Stimulated activated CD4-positive, alpha-beta T cell treated with anti-CD3 and anti-CD28 coated beads, Interleukin-4, amount 100 ng/mL, for 48 hours (primary cell): ENCODE measurements at places on chromosomes 7 and 10.

DNA sequence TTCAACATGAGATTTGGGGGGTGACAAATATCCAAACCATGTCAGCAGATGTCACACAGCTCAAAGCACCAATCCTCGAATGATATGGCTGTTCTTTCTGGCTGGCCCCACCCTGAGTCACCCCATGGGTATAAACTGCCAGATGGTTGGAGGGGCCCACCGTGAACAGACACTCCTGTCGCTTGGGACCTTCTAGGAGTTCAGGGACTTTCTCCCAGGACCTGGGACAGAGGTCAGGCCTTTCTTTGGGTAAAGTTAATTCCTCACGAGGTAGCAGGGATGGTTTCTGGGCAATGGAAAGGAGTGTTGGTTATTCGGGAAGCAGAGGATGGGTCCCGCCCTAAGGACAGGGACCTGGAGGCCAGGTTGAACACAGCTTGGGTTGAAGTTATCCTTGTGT, 262.0 kb downstream of the ACTR3B start:
- no peak for DNase-seq

DNA sequence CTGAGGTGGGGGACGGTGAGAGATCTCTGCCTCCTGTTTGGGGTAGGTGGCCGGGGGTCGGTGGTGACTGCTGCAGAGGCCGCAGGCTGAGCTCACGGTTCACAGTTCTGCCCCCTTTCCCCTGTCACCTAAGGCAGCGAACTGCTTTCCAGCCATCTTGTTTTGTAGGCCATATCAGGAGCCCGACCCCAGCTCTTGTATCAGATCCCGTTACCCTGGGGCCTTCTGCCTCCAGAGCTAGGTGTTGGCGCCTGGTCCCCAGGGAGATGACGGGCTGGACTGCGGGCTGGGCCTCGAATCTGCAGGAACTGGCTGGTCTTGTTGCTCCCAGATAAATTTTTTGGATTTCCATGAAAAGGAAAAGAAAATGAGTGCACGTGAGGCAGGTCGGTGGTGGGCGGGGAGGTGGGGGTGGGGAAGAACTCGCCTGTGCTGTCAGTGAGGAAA, 183.0 kb downstream of the DNAJB6 start:
- no peak for DNase-seq

DNA sequence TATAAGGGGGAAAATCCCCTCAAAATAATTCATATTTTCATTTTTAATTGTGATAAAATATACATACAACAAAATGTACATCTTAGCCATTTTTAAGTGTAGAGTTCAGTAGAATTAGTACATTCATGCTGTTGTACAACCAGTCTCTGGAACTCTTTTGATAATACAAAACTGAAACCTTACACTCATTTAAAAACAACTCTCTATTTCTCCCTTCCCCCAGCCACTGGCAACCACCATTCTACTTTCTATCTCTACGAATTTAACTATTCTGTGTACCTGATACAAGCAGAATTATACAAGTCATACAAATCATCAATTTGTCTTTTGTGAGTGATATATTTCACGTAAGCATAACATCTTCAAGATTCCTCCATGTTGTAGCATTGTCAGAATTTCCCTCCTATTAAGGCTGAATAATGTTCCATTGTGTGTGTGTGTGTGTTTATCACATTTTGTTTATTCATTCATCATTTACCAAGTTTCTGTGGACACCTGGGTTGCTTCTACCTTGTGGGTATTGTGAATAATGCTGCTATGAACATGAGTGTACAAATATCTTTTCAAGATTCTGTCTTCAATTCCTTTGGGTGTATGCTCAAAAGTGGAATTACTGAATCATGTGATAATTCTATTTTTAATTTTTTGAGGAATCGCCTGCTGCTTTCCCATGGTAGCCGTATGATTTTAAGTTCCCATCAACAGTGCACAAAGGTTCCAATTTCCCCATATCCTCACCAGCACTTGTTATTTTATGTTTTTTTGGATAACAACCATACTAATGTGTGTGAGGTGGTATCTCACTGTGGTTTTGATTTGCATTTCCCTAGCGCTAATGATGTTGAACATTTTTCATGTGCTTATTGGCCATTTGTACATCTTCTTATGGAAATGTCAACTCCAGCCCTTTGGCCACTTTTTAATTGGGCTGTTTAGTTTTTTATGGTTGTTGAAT, 4.7 kb upstream of the EBLN1 start:
- DNase-seq = no peak

GRCh38 chr7:129159539-129159938, 15.0 kb downstream of the TSPAN33 start:
- no peak for DNase-seq

DNA sequence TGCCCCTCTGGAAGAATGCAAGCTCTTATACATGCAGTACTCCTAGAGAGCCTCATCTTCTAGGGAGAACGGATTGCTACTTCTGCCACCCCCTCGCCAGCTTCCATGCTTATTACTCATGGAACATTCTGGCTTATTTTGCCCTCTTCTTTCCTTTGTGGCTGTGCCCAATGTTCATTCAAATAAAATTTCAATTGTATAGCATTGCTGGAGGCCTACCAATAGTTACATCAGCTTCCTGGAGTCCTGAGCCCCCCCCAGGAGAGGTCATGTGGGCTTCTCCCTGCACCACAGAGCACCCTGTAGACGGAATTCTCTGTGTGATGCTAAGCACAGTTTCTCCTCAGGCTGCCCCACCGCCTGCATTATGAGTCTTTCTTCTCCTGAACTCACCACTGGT, 1094.0 kb downstream of the KCNMA1 start:
- DNase-seq = no peak

DNA sequence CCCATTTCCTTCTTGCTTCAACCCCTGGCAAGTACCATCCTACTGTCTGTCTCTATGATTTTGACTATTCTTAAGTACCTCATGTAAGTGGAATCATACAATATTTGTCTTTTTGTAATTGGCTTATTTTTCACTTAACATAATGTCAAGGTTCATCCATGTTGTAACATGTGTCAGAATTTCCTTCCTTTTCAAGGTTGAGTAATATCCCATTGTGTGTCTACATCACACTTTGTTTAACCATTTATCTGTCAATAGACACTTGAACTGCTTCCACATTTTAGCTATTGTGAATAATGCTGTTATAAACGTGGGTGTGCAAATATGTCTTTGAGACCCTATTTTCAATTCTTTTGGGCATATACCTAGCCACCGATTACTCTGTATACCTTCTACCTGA, 14.0 kb upstream of the CDK14 start:
- DNase-seq = no peak

DNA sequence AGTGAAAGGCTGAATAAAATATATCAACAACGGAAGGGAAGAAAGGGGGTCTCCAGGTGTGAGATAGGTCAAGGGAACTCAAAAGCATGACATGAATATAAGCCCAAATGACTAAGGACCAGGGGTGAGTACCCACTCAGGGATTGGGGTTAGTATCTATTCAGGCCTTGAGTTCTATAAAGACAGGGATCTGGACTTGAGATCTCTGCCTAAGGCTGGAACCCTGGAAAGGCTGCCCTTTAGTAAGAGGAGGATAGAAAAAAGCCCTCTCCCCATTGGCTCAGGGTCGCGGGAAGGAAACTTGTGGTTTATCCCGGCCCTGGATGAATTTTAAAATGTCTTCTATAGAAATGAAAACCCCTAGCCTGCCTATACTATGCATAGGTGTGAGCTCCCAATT, 2.4 kb upstream of the ITPRIP start:
- no peak for DNase-seq

DNA sequence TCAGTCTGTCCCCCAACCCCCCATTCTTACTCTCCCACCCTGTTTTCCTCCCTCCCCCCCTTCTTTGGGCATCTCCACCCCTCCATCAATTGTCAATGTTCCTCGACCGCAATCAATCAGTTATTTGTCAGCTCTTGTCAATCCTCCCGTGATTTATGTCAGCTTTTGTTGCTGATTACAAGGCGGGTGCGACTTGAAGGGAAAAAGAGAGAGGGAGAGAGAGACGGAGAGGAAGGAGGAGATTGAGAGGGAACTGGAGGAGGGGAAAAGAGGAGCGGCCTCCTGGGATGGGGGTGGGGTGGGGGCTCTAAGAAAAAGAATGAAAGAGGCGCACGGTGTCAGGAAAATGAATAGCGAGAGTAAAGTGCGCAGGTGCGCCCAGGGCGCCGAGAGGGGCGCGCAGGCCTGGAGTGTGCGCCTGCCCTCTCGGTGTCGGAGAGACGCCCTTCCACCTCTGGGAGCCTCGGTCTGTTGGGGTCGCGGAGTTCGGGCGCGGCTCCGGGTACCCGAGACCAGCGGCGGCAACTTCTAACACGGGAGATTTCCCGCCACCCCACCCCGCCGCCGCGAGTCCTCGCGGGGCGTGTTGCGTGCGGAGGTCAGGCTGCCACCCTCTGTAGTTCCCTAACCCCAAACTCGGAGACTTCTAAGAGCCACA, 1.1 kb upstream of the ZNF503 start:
- DNase-seq = no peak

GRCh38 chr7:2571409-2571808, 12.6 kb downstream of the IQCE start:
- DNase-seq = no peak

GRCh38 chr10:129622736-129623135, 155.7 kb downstream of the MGMT start:
- no peak for DNase-seq

GRCh38 chr10:68800211-68800610, 27.1 kb upstream of the STOX1 start:
- no peak for DNase-seq

DNA sequence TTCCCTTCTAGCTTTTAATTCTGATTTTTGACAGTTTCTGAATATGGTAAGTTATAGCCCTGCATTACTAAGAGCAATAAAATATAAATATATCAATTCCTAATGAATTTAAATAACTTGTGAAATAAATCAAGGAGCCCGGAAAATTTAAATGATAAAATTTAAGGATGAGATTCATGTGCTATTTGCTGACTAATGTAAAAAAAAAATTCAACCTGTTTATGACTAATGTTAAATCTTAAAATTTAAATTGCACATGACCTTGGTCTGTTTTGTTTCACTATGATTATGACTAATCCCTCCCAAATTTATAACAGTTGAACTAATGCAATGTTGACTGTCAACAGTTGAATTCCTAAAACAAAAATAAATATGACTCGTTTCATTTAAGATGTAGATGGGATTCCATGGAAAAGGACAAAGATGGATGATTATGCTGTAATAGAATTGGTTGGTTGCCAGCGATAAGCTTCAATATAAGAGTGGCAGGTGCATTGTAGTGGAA, 419.9 kb downstream of the NRG3 start:
- DNase-seq = no peak

GRCh38 chr10:4058514-4059029, 273.6 kb upstream of the KLF6 start:
- no peak for DNase-seq

GRCh38 chr10:98041352-98042043, 11.1 kb upstream of the CRTAC1 start:
- DNase-seq = peak; percentile 23

GRCh38 chr10:122348935-122349361, 25.6 kb upstream of the PLEKHA1 start:
- DNase-seq = no peak

GRCh38 chr7:156466272-156466671, 174.3 kb upstream of the RNF32 start:
- DNase-seq = no peak

GRCh38 chr10:55631071-55631654, 729.9 kb downstream of the ZWINT start:
- peak; percentile 18 for DNase-seq

GRCh38 chr7:134773164-134773563, 6.3 kb upstream of the CALD1 start:
- DNase-seq = no peak

- DNase-seq = no peak
Measured at GRCh38 chr7:98088109-98088508, 18.6 kb upstream of the LMTK2 start.

GRCh38 chr7:100623951-100624824, 11.8 kb downstream of the MOSPD3 start:
- no peak for DNase-seq

DNA sequence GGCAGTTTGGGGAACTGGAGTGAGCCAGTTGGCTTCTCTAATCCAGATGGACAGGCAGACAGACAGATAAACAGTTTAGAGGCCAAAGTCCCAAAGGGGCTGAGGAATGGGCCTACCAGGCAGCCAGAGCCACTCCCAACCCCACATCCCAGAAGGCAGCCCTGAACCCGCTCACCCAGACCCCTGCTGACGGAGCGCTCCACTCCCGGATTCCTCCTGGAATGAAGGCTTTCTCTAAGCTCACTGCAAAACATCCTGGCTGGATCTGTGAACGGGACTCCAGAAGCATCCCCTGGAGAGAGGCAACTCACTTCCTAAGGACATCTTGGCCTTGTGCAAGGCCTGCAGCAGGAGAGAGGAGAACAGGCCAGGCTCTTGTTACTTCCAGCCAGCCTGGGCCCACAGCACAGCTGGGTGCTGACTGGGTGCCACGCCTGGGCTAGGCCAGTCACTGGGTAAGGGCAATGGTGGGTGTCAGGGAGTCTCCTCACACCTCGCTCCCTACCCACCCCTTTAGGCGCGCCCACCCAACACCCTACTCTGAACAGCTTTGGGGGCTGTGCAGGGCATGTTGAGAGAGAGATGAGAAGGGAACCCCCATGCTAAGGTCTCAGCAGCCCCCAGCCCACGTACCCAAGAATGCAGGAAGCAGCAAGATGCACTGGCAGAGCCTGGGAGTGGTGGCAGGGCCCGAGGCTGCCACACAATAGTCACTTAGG, 168.6 kb upstream of the ZMIZ1 start:
- DNase-seq = no peak

DNA sequence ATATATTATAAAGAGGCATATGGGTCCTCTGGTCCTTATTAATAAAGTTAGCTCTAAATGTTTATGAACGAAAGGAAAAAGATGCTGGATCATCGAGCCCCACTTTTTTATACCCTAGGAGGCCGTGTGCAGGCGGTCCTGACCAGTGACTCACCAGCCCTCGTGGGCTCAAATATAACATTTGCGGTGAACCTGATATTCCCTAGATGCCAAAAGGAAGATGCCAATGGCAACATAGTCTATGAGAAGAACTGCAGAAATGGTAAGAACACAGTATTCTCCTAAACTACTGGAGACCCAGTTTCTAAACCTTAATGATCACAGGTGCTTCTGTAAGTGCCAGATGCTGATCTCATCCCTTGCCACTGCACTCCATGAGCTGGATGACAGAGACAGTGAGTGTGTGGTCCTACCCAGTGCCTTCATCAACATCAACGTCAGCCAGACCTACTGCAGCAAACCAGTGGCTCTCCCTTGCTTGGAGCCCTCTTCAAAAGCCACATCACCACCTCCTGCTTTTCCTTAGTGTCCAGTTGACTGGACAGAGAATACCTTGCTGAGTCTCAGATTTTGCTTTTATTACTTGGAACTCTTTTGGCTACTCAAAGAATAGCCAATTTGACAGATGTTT, 7.6 kb downstream of the GPNMB start:
- DNase-seq = no peak

DNA sequence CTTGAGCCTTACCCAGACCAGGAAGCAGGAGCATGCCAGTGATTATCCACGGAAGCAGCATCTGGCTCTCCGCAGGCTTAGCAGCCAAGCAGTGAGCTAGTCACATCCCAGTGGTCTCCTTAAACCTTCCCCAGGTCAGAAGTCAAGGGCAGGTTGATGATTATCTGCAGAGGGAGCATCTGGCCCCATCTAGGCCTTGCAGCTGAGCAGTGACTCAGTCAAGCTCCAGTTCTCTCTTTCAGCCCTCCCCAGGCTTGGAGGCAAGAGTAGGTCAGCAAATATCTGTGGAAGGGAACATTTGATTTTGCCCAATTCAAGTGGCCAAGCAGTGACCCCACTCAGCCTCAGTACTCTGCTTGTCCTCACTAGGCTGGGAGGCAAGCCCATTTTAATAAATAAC, 61.6 kb downstream of the ANKRD7 start:
- no peak for DNase-seq

GRCh38 chr7:123193235-123193634, 6.5 kb downstream of the SLC13A1 start:
- DNase-seq = no peak
